ENCODE measurements at places on chromosomes 7 and 10.

GRCh38 chr10:8060010-8060703, 5.7 kb downstream of the GATA3 start:
- DNase-seq = no peak

DNA sequence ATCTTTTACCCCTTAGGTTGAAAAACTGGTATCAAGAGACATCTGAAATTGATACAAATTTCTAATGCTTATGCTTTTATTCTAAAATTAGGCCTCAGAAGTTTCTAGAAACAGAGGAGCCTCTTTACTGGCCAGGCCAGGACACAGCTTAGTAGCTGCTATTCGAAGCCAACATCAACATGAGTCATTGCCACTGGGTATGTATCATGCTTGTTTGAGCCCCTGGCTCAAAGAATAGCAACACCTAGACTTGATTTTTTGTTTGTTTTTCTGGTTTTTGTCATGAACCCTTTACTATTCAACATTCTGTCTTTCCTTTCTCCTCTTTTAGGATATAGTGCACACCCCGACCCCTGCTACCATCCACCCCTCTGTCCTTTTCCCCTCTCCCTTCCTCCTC, 90.9 kb upstream of the STK17A start:
- no peak for DNase-seq

DNA sequence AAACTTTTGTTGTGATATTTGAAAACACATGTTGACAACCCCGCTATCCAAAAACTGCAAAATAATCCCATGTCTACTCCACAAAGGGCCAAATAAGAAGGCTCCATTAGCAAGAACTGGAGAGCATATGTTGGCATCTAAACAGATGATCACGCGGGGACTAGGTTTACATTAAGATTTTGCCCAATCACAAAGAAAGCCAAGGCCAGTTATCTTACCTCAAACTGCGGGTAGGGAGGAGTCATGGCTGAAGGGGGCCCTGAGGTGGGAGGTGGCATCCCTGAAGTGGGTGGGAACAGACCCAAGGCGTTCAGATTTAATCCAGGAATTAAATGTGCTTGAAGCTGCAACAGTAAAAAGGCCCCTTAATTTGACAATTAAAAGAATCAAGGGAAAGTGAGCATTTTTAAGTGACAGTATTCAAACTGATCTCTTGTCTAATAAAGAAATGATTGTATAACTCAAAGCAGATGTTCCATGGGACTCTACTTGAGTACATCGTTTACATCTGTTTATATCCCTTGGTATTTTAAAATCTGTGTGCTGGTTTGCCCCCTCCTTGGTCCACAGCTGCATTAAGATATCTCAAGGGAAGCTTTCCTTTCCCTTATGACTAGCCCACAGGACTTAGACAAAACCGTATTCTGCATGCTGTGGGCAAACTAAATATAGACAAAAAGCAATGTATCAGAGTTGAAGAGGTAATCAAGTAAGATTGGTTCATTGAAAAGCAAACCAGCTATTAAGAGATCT, 42.9 kb downstream of the MALSU1 start:
- no peak for DNase-seq

DNA sequence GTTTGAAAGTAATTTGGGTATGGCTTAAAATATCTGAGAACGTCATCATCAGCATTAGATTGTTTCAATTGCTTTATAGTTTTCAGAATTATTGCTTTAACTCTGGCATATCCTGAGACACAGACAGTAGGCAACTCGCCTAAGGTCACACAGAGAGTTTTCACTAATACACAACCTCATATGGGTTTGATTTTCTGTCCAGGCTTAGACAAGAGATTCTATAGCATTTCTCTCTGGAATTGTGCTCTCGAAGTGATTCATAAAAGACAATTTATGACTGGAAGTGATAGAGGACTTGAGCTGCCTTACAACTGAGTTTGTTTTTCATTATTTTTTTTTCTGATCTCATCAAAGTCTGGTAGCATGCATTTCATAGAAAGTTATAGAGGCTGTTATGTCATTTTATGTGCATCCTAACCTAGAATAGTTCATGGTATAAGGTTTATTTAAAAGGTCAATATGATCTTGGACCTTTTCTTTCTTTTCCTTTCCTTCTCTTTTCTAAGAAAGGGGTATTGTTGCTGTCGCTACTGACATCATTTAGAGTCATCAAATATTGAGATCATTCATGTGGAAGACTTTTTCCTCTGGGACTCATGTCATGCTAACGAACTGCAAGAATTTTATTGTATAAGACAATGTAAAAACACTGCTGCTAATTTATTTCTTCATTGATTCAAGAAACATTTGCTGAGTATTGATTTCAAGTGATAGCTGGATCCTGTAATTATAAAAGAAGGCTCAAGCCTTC, 278.2 kb downstream of the PLXDC2 start:
- DNase-seq = no peak

DNA sequence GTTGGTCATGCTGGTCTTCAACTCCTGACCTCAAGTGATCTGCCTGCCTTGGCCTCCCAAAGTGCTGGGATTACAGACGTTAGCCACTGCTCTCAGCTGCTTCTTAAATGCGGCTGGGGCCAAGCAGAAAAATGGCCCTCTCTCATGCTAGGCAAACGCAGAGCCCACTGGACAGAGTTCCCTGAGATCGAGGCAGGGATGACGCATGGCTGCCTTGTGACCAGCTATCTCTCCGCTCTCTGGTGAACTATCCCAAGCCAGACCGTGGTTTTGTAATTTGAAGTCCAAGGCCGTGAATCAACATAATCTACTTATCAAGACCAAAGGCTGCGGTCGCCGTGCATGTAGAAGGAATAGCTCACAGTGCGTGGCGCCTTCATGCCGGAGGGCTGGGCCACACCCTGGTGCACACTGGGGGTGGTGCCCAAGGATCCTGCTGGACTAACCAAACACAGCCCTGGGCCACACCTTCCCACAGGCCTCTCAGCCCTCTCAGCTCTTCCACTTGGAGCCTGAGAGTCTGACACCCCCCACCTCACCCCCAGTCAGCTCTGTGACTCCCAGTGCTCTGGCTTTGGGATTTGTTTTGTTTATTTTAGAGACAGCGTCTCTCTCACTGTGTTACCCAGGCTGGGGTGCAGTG, 88.1 kb upstream of the CUX1 start:
- no peak for DNase-seq

GRCh38 chr10:47376522-47377220, 7.4 kb downstream of the ZNF488 start:
- DNase-seq = no peak

DNA sequence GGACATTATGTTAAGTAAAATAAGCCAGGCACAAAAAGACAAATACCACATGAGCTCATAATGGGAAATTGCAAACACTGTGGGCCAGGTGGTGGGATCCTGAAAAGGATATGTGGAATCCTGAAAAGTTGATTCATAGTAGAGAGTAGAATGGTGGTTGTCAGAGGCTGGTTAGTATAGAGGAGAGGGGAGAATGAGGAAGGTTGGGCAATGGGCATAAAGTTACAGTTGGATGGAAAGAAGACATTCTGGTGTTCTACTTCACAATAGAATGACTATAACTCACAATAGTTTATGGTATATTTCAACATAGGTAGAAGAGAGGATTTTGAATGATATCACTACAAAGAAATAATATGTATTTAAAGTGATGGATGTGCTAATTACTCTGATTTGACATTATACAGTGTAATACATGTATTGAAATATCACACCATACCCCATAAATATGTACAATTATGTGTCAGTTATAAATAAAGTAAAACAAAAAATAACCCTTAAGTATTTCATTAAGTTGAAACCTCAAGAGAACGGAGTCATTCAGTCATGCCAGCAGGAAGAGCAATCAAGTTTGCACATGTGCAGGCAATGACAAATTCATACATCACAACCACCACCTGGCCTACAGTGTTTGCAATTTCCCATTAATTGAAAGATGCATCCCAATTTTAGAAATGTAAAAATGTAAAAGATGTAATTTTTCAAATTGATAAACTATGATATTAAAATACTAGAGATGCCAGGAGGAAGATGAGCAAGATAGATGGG, 156.7 kb downstream of the MAGI2 start:
- no peak for DNase-seq

- no peak for DNase-seq
These were observed 66.8 kb downstream of the ELFN1 start for GRCh38 chr7:1736830-1737229.

Data from tongue (tissue), 3 donors.